ENCODE measurements at places on chromosomes 16 and 17.
A peak's percentile ranks its signal among the peaks of the same experiment; 100 is the strongest.

GRCh38 chr17:82050761-82051641 is 610 bp downstream of the RFNG start:
- peak; percentile 27 for DNase-seq

GRCh38 chr17:82973456-82974135 is 105.8 kb upstream of the METRNL start:
- no peak for DNase-seq

DNA sequence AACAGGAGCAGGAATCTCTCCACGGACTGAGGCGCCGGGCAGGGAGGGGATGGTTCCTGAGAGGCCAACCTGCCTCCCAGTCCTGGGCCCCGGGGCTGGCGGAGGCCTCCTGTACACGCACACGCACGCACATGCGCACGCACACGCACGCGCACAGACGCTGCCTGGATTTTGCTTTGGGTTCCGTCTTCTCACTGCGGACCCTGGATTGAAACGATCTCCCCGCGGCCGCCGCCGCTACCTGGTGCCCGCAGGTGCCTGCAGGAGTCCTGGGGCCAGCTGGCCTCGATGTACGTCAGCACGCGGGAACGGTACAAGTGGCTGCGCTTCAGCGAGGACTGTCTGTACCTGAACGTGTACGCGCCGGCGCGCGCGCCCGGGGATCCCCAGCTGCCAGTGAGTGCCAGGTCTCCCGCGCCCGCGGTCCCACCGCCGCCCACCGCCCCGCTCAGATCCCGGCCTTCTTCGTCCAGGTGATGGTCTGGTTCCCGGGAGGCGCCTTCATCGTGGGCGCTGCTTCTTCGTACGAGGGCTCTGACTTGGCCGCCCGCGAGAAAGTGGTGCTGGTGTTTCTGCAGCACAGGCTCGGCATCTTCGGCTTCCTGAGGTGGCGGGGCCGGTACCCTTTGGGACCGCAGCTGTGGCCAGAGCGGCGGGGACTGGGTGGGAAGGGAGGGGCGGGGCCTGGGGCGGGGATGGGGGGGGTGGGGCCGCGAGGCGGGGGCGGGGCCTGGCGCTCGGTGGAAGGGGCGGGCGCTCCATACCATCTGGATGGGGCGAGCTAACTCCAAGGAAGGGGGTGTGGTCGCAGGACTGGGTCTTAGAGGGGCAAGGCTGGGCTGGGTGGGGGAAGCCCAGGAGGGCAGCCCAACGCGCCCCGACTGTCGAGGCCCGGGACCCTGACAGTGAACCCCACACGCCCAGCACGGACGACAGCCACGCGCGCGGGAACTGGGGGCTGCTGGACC is 12.3 kb downstream of the CES4A start:
- peak; percentile 41 for DNase-seq

DNA sequence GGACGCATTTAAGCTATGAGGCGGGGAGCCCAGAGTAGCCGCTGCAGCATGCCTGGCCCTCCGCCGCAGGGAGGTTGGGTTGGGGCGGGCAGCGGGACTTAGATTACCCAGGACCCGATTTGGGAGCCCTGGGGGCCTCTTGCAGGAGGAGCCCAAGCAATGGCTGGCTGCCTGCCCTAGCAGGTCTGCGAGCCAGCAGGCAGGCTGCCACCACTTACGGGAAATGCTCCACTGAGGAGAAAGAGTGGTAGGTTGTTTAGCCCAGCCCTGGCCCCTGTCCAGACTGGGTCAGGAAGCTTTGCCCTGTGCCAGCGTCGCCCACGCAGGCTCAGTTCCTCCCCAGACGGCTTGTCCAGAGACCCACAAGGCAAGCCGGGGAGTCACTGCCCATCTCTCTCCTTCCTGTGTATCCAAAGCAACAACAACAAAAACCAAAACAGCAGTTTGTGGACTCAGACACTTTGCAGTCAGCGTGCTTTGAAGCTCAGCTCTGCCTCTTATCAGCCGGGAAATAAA is 10.3 kb upstream of the TVP23A start:
- DNase-seq = peak; percentile 63

DNA sequence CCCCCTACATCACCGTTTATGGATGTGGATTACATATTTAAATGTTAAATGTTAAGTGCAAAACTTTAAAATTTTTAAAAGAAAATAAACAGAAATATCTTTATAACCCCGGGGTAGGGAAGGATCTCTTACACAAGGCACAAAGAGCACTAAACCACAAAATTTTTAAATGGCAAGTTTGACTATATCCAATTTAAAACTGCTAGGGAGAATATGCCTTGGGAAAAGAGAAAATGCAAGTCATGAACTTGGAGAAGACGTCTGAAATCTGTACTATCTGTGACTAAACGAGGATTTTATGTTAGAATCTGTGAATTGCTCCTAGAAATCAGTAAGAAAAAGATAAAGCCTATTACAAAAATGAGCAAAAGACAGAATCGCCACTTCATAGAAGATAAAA is 28.7 kb upstream of the SLFN13 start:
- no peak for DNase-seq

- peak; percentile 77 for DNase-seq
These were observed 22.5 kb upstream of the MEAK7 start for GRCh38 chr16:84526794-84527531.

DNA sequence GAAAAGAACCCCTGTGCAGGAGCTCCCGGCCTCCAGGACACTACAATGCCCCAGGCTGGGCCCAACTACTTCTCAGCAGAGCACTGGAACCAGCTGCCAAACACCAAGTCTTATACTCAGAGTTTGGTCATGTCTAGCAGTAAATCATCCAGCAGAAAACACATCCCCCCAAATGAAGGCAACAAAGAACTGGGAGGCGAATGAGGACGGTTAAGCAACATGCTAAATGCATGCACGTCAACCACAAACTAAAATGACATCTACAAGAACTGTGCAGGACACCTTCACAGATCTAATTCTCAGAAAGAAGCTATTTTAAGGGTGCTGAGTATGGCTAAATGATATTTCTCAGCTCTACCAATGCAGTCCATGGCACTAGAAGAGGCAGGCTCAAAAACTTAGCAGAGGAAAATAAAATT is 7.6 kb upstream of the IRX5 start:
- no peak for DNase-seq

- no peak for DNase-seq
These were observed 91.1 kb downstream of the ASIC2 start for GRCh38 chr17:33202021-33202420.

GRCh38 chr17:80681215-80681614 is 136.6 kb downstream of the RPTOR start:
- DNase-seq = no peak

- no peak for DNase-seq
These were observed 6.1 kb downstream of the SEC14L1 start for GRCh38 chr17:77146882-77147281.

DNA sequence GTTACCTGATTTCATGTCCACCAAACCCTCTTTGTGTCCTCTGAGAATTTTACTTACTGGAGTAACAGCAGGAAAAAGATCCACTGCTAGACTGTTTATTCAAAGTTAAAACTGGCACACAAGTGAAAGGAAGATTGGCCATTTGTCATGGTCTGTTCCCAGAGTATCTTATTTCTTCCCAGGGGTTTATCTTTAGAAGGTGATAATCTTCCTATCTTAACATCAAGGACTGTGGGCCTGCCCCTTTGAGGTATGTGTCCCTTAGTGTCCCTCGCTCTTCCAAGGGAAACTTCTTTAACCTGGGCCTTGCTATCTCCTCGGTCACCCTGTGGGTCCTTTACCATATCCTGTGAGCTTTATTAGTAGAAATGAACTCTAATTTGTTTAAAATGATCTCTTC is 49.7 kb downstream of the ARHGAP44 start:
- DNase-seq = no peak

- DNase-seq = peak; percentile 5
These were observed 11.4 kb downstream of the MYLK3 start for GRCh38 chr16:46736695-46737094.

DNA sequence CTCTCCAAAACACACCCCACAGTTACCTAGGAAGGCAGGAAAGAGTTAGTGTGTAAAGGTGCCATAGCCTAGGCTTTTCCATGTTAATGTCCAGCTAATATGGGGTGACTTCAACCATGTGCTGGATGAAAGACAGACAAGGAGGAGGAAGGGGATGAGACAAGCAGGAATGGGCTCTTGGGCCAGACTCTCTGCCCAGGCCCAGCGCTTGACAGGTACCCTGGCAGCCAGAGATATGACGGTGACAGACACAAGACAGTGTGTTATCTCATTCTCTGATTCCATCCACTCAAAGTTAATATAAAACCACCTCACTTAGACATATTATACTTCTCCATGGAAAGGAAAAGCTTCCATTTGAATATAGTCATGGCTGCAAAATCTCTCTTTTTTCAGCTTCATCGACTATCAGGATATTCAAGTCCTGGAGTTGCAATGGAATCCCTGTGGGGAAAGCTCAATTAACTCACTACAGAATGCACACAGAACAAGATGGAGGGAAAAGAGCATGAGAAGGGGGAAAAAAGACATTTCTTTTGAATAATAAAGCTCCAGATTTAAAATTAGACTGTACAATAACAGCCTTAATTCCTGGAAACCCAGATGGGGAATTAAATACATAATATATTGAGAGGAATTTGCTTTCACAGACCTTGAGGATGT is 596.7 kb downstream of the TOX3 start:
- DNase-seq = no peak

DNA sequence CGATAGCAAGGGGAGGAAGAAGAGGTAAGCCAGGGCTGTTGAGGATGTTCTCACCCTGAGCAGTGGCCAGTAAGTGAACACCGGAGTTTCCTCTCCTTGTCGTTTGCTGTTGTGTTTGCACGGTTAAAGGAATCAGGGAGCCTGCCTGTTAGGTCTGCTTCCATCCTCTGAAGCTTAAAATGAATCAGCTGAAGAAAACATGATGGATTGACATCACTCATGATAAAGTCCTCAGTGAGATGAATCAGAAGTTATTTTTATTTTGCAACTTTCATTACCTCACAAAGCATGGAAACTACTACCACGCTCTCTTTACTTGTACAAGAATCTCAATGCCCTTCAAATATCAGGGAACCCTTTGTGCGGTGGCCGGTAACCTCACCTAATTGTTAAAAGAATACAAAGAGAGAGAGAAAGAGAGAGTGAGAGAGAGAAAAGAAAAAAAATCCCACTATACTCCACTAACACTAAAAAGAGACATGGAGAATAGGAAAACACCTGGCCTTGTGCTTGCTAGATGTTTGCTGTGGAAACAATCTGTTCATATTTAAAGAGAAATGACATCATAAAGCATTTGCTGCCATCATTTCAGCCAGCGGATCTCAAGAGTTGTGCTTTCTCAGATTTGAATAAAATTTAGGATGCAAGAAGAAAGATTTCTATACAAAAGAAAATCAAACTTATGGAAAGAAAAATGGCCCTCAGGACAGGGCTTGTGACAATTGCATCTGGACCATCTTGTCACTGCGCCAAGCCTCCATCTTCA is 441.6 kb upstream of the SALL1 start:
- no peak for DNase-seq

GRCh38 chr16:50265260-50265659 is 1.1 kb upstream of the ADCY7 start:
- peak; percentile 18 for DNase-seq

DNA sequence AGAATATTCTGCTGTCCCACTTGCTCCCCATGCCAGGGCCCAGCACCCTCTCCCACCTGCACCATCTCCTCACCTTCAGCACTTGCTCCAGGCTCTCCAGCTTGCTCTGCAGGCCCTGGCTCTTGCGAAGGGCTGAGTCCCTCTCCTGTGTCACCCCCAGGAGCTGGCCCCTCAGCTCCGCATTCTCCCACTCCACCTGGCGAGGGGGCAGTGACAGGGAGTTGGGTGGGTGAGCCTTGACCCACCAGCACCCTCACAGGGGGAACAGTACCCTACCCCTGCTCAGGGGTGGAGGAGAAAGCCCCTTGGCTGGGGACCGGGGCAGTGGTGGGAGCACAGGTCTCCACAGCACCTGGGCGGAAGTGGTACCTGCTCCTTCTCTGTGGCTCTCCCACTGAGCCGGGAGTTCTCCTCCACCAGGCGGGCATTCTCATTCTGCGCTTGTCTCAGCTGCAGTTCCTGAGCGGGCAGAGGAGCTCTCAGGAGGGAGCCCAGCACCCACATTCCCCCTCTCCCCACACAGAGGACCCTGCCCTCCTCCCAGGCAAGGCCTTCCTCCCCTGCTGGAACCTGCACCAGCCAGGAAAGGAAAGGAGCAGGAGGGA is 5.9 kb downstream of the TSPOAP1 start:
- no peak for DNase-seq

- DNase-seq = no peak
These were observed 292.9 kb upstream of the CA10 start for GRCh38 chr17:52451294-52451861.

DNA sequence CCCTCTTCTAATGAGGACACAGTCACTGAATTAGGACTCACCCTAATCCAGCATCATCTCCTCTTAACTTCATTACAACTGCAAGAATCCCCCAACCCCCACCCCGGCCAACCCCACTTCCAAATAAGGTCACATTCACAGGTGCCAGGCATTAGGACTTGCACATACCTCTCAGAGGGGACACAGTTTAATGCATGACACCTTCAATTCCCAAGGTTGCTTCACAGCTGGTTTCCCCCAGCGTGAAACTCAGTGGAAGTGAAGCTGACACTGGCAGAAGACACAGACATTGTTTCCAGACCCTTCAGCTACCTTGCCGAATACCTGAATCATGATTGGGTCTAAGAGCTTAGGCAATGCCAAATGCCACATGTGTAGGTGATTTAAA is 217.0 kb upstream of the DYNLRB2 start:
- DNase-seq = no peak

DNA sequence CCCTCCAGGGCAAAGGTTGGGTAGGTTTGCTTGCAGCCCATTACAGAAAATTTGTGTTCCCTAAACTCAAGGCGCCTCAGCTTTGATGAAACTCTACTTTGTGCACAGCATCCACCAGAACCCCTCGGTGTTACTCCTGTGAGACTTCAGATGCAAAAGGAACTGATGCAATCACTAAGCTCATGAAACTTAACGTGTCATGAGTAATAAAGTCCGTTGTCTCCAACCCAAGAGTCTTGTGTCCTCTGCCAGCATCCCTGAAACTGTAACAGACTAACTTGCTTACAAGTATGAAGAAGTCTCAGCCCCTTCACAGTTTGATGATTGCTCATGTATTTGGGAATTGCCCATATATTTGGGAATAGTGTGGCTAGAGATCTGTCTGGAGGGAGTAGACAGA is 74.8 kb upstream of the MARCHF10 start:
- peak; percentile 42 for DNase-seq
